ENCODE measurements at places on chromosomes 1 and 21. TPM values are rescaled to one million over a fixed set of nuclear protein-coding genes. Genes with fewer than 3 reads are reported as not detected.

- ATAC-seq = no peak
- H3K27ac ChIP-seq = no peak overlapping the region
- H3K27me3 ChIP-seq = peaks cover 13% of the 10 kb centered on the region
- peaks cover 6% of the 10 kb centered on the region for H3K4me1 ChIP-seq
Observed at GRCh38 chr1:223635236-223635635, 30.3 kb downstream of the CAPN8 start.

Gene TTC34
- 2.5 TPM for total RNA-seq

Gene PSRC1
- 17.5 TPM for total RNA-seq

DNA sequence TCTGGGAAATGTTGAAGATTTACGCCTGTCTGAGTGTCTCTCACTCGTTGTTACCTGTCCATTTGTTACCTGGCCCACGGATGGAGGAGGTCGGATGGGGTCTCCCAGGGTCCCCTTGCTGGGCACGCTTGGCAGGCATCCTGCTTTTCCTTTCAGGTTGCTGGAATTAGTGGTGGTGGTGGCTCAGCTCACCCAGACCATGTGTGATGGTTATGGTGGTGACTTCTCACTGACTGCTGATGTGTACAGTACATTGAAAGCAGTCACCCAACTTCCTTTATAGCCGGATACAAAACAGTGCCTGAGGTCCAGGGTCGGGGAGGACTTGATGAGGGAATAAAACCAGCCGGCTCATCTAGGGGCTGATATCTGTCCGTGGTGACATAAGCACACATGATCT lies 19.5 kb downstream of the MAPKAPK2 start:
- peaks cover 10% of the 10 kb centered on the region for H3K36me3 ChIP-seq
- peaks cover 67% of the 10 kb centered on the region for H3K4me1 ChIP-seq
- H3K4me3 ChIP-seq = peak overlapping the region; percentile 81
- ATAC-seq = peak; percentile 49
- peak overlapping the region; percentile 89 for H3K27ac ChIP-seq

Gene SH2D5
- not detected for total RNA-seq

Gene ADAMTS5
- total RNA-seq = not detected

Gene MFSD2A
- 10.3 TPM for total RNA-seq

GRCh38 chr1:175763797-175764196 lies 20.4 kb upstream of the TNR start:
- H3K27ac ChIP-seq = no peak overlapping the region
- no peaks in the 10 kb centered on the region for H3K36me3 ChIP-seq
- H3K27me3 ChIP-seq = no peaks in the 10 kb centered on the region
- ATAC-seq = no peak
- no peaks in the 10 kb centered on the region for H3K4me1 ChIP-seq
- no peak overlapping the region for H3K4me3 ChIP-seq

Gene POLR3C
- total RNA-seq = 22.2 TPM

Gene CR1L
- not detected for total RNA-seq

GRCh38 chr21:33245289-33245918 lies 15.7 kb downstream of the IFNAR2 start:
- H3K27ac ChIP-seq = peak overlapping the region; percentile 88
- H3K36me3 ChIP-seq = peaks cover 88% of the 10 kb centered on the region
- peak overlapping the region; percentile 78 for H3K4me3 ChIP-seq
- peaks cover 45% of the 10 kb centered on the region for H3K4me1 ChIP-seq
- H3K27me3 ChIP-seq = no peaks in the 10 kb centered on the region

- ATAC-seq = no peak
- no peaks in the 10 kb centered on the region for H3K27me3 ChIP-seq
- peaks cover 18% of the 10 kb centered on the region for H3K36me3 ChIP-seq
- H3K27ac ChIP-seq = no peak overlapping the region
- no peak overlapping the region for H3K4me3 ChIP-seq
Observed at GRCh38 chr1:184860985-184861754, 106.5 kb upstream of the EDEM3 start.

- no peaks in the 10 kb centered on the region for H3K4me1 ChIP-seq
- H3K27ac ChIP-seq = no peak overlapping the region
- ATAC-seq = no peak
- H3K36me3 ChIP-seq = no peaks in the 10 kb centered on the region
- no peak overlapping the region for H3K4me3 ChIP-seq
- peaks cover 50% of the 10 kb centered on the region for H3K27me3 ChIP-seq
Observed at GRCh38 chr1:119653839-119654170, 5.7 kb upstream of the ZNF697 start.

- H3K36me3 ChIP-seq = peaks cover 100% of the 10 kb centered on the region
- H3K4me3 ChIP-seq = no peak overlapping the region
- H3K27me3 ChIP-seq = no peaks in the 10 kb centered on the region
- H3K27ac ChIP-seq = no peak overlapping the region
- H3K4me1 ChIP-seq = no peaks in the 10 kb centered on the region
Observed at GRCh38 chr1:161333166-161333565, 19.0 kb downstream of the SDHC start.

DNA sequence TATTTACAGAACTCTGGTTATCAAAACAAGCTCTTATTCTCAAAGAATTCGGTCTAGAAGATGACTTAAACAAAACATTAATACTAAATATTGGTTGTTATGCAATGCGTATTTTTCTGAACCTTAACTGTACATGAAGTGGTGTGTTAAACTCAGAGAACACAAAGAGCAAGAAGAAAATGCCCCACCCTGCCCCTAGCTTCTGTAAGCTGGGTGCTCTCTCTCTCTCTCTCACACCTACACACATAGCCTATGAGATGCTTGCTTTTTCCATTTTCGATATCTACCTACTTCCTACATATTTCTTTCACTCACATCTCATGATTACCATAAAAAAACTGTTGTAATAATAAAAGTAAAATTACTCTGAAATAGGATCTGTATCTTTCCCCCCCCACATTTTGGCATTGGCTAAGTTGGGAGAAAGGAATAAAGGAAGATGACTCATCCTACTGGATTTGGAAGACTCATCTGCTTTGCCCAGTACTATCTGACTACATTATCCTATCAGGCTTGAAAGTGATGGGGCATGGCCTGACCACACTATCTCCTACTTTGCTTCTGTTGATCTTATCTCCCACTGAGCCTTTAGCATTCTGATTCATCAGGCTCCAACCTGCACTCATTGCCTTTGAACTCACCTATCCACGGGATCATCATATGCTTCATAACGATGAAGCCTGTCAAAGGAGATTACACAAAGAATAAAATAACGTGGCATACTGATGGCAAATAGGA lies 2.9 kb downstream of the CRYZ start:
- no peaks in the 10 kb centered on the region for H3K27me3 ChIP-seq
- peak; percentile 62 for ATAC-seq
- H3K4me3 ChIP-seq = peak overlapping the region; percentile 88
- H3K27ac ChIP-seq = peak overlapping the region; percentile 37
- peaks cover 55% of the 10 kb centered on the region for H3K36me3 ChIP-seq

GRCh38 chr1:101291562-101292380 lies 55.0 kb downstream of the S1PR1 start:
- peak; percentile 48 for ATAC-seq
- peaks cover 16% of the 10 kb centered on the region for H3K36me3 ChIP-seq
- no peaks in the 10 kb centered on the region for H3K27me3 ChIP-seq
- H3K4me1 ChIP-seq = peaks cover 49% of the 10 kb centered on the region

DNA sequence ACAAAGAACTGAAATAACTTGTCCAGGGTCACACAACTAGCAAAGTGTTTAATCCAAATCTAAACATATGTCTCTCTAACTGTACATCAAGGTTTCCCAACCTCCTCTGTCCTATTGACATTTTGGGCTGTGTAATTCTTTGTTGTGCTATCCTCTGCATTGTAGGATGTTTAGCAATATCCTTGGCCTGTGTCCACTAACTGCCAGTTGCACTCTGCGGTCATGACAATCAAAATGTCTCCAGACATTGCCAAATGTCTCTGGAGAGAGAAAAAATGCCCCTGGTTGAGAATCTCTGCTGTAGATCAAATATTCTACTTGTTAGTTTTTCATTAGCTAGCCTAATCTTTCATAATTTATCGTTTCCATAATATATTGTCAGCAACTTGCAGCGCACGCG lies 353.4 kb upstream of the NEGR1 start:
- H3K36me3 ChIP-seq = no peaks in the 10 kb centered on the region
- no peak for ATAC-seq
- no peak overlapping the region for H3K27ac ChIP-seq
- H3K27me3 ChIP-seq = no peaks in the 10 kb centered on the region

GRCh38 chr21:36847189-36847588 lies 119.3 kb downstream of the HLCS start:
- H3K4me1 ChIP-seq = no peaks in the 10 kb centered on the region
- H3K36me3 ChIP-seq = no peaks in the 10 kb centered on the region
- H3K27me3 ChIP-seq = no peaks in the 10 kb centered on the region

GRCh38 chr1:234915924-234916675 lies 212.5 kb downstream of the TOMM20 start:
- H3K4me1 ChIP-seq = peaks cover 12% of the 10 kb centered on the region
- no peak overlapping the region for H3K4me3 ChIP-seq
- no peak overlapping the region for H3K27ac ChIP-seq
- ATAC-seq = no peak
- H3K27me3 ChIP-seq = no peaks in the 10 kb centered on the region

- peaks cover 17% of the 10 kb centered on the region for H3K4me1 ChIP-seq
- H3K36me3 ChIP-seq = no peaks in the 10 kb centered on the region
- peak; percentile 14 for ATAC-seq
- H3K27me3 ChIP-seq = no peaks in the 10 kb centered on the region
Observed at GRCh38 chr1:154755858-154756730, 114.0 kb downstream of the KCNN3 start.

Gene FCRL2
- total RNA-seq = not detected

GRCh38 chr1:213162338-213162737 lies 111.3 kb downstream of the RPS6KC1 start:
- no peak overlapping the region for H3K4me3 ChIP-seq
- no peak for ATAC-seq
- H3K27me3 ChIP-seq = no peaks in the 10 kb centered on the region
- no peak overlapping the region for H3K27ac ChIP-seq
- peaks cover 6% of the 10 kb centered on the region for H3K36me3 ChIP-seq

DNA sequence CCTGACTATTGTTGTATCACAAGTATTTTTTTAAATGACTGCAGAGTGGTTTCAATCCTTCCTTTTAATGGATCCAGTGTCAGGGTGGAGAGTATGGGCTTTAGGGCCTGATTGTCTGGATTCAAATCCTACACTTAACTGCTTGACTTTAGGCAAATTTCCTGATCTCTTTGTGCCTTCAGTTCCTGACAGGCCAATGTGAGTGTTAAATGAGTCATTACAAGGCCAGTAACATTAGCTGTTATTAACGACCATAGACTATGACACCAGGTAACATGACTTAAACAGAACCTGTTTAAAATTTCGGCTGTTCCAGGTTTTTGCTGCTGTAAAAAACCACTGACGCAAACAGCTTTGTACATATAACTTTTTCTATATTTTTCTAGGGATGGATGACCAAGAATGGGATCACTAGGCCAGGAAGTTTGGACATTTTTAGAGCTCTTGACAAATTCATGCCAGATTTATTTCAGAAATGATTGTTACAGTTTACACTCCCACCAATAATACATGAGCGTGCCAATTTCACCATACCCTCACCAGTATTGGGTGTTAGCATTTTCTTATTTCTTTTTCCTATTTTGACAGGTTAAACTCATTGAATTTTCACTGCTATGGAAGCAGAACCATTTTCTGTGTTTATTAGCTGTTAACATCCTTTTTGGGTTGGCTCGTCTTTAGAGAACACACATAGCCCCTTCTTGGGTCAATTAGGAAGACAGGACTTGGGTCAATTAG lies 11.3 kb downstream of the ZNF362 start:
- no peak for ATAC-seq
- H3K4me3 ChIP-seq = no peak overlapping the region
- H3K4me1 ChIP-seq = peaks cover 12% of the 10 kb centered on the region
- H3K27ac ChIP-seq = no peak overlapping the region
- H3K27me3 ChIP-seq = no peaks in the 10 kb centered on the region
- H3K36me3 ChIP-seq = no peaks in the 10 kb centered on the region

DNA sequence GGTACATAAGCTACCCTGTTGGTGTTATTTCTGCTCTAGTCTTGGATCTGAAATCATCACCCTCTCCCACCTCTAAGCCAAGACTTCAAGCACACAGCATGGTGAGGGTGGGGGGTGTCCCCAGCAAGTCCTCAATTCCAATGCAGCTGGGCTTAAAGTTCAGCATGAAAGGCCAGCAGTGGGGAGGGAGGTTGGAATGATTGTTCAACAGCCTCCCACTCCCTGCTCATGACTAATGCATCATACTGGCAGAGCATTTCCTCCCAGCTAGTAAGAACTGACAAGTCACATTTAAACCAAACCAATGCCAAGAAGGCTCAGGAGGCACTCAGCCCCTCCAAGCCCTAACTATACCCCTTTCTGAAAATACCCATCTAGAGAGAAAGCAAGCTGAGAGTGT lies 50.1 kb downstream of the TIAM1 start:
- peaks cover 32% of the 10 kb centered on the region for H3K4me1 ChIP-seq
- peak overlapping the region; percentile 72 for H3K27ac ChIP-seq
- H3K36me3 ChIP-seq = peaks cover 10% of the 10 kb centered on the region
- H3K4me3 ChIP-seq = peak overlapping the region; percentile 58
- H3K27me3 ChIP-seq = no peaks in the 10 kb centered on the region

DNA sequence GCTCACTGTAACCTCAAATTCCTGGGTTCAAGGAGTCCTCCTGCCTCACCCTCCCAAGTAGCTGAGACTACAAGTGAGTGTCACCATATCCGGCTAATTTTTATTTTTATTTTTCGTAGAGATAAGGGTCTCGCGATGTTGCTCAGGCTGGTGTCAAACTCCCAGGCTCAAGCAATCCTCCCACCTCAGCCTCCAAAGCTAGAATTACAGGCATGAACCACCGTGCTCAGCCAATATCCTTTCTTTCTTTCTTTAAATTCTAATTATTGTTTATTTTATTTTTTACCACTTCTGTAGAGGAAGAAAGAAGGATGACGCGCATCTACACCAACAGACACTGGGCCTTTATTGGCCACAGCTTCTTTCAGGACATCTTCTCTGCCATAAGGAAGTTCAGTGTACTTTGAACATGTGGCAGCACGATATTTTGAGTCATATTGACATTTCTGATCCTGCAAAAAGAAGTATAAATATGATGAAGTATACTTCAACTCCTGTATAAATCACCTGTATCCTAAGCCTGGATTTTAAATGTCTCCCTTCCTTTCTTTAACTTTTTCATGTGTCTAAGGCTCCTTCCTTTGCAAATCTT lies 15.8 kb downstream of the CTSS start:
- H3K4me3 ChIP-seq = no peak overlapping the region
- H3K27me3 ChIP-seq = no peaks in the 10 kb centered on the region
- H3K27ac ChIP-seq = no peak overlapping the region
- ATAC-seq = no peak

DNA sequence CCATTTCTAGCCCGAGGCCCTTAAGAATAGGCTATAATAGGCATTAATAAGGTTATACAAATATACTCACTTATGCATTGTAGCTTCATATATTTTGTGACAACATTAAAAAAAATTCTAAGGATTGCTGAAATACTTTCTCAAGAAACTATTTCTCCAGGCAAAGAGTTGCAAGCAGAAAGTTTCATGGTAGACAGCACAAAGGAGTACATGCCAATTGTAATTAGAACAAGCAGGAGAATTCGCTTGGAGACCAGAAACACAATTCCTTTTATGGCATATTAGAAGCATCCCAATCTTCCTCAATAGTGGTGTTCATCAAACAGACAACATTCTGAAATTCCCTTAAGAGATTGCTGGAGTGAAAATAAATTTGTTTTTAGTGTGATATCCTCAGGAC lies 122.8 kb downstream of the CRB1 start:
- H3K4me1 ChIP-seq = peaks cover 19% of the 10 kb centered on the region
- H3K36me3 ChIP-seq = no peaks in the 10 kb centered on the region
- no peak for ATAC-seq
- H3K27ac ChIP-seq = no peak overlapping the region

- H3K27ac ChIP-seq = no peak overlapping the region
Observed at GRCh38 chr1:160590488-160590887, 11.2 kb upstream of the CD84 start.

Gene SYCP1
- total RNA-seq = not detected

Gene GBP6
- total RNA-seq = 0.28 TPM

- H3K27me3 ChIP-seq = peaks cover 8% of the 10 kb centered on the region
- H3K36me3 ChIP-seq = no peaks in the 10 kb centered on the region
- H3K27ac ChIP-seq = no peak overlapping the region
- no peaks in the 10 kb centered on the region for H3K4me1 ChIP-seq
Observed at GRCh38 chr1:93416183-93416582, 31.7 kb upstream of the FNBP1L start.
